ENCODE measurements at places on chromosomes 3 and 15. TPM values are rescaled to one million over a fixed set of nuclear protein-coding genes. Genes with fewer than 3 reads are reported as not detected.

Gene GRK7
- not detected for total RNA-seq

Gene CATSPER2
- total RNA-seq: 0.80 TPM

Gene CIDEC
- total RNA-seq: 6.6 TPM

Gene MINAR1
- 0.37 TPM for total RNA-seq

Gene PLOD2
- 135 TPM for total RNA-seq

Gene NMD3
- 52.2 TPM for total RNA-seq
